Hematopoietic multipotent progenitor cell treated with erythropoietin and hydrocortisone succinate and interleukin-3 and kit ligand, for 15 days (in vitro differentiated cells): ENCODE measurements at places on chromosomes 3 and 15.
A peak's percentile ranks its signal among the peaks of the same experiment; 100 is the strongest.

GRCh38 chr3:13178107-13178506 lies 104.9 kb upstream of the IQSEC1 start:
- no peak for DNase-seq

DNA sequence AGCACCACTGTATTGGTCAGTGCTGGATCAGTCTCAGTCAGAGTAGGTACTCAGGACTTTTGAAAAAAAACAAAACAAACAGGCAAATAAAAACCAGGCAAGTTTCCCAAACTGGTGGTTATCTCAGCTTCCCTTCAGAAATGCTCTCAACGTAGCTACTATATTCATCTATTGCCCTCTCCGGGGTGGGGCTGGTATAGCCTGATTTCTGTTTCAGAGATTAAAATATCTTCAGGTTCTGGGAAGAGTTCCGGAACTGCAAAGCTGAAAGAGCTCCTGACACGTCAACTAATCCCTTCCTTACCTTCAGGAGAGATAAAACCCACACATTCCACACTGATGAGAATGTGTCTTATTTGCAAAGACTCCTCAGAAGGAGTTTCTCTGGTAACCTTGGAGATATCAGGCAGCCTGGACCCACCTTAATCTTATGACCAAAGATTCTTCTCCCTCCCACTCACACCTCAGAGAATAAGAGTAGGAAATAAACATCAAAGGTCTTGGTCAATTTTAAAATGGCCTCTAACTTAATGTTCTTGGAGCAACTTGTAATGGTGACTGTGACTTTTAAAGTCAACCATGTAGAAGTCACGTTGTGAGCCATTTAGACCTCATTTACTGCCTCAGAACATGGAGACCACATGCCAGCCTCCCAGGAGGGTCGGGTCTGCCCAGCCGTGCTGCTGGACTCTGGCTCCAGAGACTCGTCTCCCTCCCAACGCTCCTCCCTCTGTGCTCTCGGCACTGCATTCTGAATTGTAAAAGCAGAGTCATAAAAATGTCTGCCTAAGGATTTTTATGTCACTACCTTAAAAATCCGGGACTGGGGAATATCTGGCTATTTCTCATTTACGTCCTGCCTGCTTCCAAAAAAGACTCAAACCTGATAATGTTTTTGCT lies 53.8 kb downstream of the CDCP1 start:
- DNase-seq = no peak

- no peak for DNase-seq
Observed at GRCh38 chr15:91635641-91636040, 217.9 kb upstream of the SLCO3A1 start.

DNA sequence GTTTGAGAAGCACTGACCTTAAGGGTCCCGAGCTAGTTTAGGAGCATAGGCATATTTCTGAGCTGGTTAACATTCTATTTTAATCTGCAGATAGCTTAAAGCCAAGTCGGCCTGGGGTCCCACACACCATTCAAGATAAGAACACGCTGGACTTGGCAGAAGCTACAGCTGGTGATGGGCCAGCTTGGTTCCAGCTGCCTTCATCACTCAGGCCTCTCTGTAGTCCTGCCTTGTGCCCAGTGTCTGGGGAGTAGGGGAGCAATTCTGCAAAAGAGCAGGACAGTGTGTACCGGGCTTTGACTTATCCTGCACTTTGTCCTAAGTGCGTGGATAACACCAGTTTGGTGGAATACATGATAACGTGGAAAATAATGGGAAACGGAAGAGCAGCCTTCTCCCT lies 164.5 kb downstream of the MEGF11 start:
- DNase-seq = no peak

- DNase-seq = no peak
Observed at GRCh38 chr3:151770956-151771355, 37.2 kb downstream of the AADACL2 start.

GRCh38 chr3:50356553-50356952 lies 2.8 kb downstream of the TMEM115 start:
- DNase-seq = peak; percentile 68

DNA sequence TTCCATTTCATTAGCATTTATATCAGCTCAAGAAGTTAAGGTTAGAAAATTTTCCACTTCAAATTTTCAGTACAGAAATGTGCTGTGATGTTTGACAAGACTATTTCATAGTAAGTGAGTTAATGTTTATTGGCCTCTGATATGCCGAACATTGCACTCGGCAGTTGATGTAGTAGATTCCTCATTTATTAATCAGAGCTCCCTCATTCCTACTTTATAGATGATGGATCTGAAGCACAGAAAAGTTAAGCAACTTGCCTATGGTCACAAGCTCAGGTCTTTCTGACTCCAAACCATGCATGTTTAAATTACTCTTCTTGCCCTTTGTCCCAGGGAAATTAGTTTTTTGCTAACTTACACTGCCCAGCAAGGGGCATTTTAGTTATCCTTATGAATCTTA lies 92.0 kb downstream of the ATG7 start:
- no peak for DNase-seq

- no peak for DNase-seq
Observed at GRCh38 chr3:64488939-64489338, 198.9 kb downstream of the ADAMTS9 start.

- no peak for DNase-seq
Observed at GRCh38 chr3:157204431-157204830, 44.5 kb upstream of the CCNL1 start.

DNA sequence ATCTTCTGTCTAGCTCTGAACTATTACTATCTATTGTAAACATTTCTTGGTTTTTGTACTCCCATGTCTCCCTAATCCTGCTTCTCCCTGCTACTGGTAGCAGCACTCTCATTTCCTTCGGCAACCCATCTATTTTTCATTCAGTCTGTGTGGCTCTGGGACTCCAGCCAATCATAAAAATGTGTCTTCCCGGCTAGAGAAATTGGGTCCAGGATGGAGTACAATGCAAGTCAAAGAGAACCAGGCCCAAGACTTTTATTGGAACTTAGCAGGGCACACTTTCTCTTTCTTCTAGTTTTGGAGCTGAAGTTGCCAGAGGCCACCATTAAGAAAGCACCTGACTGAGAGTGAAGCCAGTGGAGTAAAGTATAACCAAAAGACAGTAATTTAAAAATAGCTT lies 22.8 kb upstream of the ARHGEF26 start:
- no peak for DNase-seq

- no peak for DNase-seq
Observed at GRCh38 chr3:42632146-42632545, 21.4 kb upstream of the ZBTB47 start.

DNA sequence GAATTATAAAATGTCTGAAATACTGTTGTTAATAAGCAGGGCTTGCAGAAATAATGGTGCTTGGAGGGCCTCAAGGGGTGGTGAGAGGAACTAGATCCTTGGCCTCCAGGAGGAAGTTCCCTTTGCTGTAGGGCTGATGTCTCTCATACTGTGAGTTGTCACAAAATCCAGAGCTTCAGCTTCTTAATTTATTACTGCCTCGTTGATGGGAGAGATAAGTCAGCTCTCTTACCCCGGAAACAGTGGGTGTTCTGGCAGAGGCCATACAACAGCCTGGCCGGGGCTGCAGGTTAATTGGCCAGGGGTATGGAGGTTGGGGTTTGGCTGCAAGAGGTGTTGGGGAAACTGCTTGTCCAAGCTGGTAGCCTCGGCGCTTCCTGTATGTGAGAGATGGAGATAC lies 15.5 kb downstream of the MAPKAPK3 start:
- DNase-seq = no peak

GRCh38 chr15:42064271-42064670 lies 30.1 kb downstream of the PLA2G4D start:
- DNase-seq = no peak

GRCh38 chr3:44862226-44862637 lies 520 bp downstream of the TMEM42 start:
- peak; percentile 31 for DNase-seq

DNA sequence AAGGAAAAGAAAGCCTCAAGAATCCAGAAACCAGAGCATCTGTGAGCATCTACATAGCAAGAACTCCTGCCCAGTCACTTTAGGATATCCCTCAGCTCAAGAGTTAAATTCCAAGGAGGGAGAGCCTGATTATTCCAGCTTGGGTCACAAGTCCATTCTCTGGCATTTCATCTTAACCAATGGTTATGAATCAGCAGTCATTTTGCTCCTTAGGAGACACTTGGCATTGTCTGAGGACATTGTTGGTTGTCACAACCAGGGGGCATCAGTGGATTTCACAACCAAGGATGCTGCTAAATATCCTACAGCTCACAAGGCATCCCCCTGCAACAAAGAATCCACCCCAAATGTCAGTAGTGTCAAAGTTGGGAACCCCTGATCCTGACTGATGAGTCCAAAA lies 51.0 kb upstream of the LMCD1 start:
- DNase-seq = no peak

DNA sequence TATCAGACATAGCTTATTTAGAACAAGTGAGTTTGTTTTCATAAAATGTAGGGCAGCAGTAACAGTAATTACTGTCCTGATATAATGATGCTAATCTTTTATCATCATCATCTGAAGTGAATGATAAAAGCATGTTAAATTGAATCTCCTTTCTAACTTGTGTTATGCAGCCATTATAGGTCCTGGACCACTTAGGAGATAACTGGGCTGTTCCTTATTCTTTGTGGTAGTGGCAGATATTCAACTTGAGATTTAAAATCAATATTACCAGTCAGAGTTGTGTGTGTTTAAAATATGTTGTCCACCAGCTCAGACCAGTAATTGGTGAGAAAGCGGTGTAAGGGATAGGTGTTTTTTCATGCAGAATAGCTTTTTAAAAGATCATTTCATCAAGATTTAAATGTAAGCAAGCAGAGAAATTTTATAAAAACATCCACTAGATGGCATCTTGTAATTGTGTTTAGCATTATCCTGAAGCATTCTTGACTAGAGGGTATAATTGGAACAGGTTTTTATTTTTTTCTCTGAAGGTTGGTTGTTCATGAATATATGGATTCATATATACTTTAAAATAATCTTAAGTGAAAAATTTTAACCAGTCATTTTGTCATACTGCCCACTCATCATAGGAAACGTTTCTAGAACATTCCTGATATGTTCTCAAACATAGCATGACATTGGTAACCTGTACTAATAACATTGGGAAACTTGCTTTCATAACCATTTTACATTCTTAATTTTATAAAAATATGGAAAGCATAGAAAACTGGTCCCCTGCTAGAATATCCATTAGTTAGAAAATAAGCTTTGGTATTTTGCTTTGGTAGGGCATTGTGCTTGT lies 153.9 kb downstream of the BBX start:
- DNase-seq = peak; percentile 45

DNA sequence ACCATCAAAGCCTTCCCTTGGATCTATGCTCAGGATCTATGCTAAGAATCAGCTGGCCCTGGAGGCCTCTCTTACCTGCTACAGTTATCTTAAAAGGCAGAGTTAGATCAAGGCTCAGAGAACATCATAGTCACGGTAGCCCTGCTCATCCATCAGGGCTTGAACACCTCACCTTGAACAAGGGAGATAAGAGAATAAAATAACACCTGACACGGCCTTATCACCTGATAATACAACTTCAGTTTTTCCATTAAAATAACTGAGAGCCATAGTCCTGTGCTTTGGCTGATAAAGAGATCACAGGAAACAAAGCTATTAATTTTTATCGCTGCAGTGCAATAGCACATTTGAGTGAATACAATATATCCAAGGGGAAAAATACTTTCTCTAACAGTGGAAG lies 85.6 kb upstream of the LPP start:
- no peak for DNase-seq

DNA sequence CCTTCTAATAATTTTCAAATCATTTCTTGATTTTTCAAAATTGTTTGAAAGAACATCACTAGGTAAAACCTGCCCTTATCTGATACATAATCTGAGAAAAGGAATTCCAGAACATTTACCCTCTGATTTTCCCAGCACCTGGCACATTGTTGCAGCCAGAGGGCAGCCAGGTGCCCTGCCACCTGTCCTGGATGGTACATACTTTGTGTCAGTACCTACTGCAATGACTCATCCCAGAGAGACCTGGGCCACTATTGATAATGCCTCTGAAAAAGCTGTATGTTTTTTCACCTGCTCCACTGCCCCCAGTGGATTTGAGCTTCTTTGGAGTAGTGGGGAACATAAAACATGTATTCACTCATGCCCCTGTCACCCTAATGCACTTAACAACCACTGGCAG lies 648.9 kb upstream of the GBE1 start:
- DNase-seq = no peak

DNA sequence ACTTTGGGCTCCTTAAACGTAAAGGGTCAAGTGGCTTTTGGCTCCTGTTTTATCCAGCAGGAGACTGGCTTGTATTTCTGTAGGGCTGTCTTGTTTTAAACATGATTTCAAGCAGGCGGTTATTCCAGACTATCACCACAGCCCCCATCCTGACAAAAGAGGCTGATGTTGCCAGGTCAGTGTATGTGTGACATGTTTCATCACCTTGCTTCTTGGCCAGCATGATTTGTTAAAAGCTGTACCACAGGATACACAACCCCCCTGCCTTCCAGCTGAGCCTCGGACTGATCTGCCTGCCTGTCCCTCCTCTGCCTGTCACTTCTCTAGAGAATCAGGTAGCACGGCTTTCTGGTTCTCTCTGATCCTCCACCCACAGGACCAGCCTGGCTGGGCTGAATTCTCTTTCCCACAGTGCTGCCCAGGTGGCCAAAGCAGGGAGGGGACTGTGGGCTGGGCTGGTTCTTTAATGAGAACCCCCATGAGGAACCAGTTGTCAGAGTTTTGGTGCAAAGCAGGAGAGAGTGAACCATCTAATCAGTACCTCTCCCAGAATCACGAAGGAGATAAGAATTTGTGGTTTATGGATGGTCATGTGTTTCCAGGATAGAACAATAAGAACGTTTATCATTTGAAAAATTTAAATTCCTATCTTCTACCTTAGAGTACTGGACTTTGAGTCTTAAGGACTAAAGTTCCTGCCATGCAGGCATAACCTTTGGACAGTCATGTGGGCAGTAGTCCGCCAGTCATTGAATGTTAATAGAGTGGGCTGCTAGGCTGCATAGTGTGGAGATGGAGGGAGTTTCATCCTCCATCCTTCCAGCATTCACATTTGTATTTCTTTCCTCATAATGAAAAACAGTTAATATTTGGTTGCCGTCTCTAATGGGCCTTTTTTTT lies 8.8 kb downstream of the ABHD6 start:
- DNase-seq = no peak

- no peak for DNase-seq
Observed at GRCh38 chr15:67878712-67879206, 38.9 kb upstream of the RNU6-1 start.

DNA sequence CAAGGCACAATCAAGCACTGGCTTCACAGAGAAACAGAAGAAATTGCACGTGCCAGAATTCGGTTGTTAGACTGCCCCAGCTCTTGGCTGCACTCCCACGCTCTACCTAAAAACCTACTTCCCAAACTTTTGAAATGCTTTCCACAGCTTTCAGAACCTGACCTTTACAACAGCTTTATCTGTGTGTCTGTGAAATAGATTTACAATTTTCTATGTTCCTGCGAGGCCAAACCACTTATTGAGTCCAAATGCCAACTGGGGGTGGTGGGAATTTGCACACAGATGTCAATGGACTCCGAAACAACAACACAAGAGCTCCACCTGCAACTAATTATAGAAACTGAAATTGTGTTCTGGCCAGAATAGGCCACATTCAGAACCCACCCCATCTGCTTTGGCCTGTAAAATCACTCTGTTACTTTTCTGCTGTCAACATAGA lies 44.6 kb downstream of the ERC2 start:
- DNase-seq = no peak
